ENCODE measurements at places on chromosomes 5 and 9.

DNA sequence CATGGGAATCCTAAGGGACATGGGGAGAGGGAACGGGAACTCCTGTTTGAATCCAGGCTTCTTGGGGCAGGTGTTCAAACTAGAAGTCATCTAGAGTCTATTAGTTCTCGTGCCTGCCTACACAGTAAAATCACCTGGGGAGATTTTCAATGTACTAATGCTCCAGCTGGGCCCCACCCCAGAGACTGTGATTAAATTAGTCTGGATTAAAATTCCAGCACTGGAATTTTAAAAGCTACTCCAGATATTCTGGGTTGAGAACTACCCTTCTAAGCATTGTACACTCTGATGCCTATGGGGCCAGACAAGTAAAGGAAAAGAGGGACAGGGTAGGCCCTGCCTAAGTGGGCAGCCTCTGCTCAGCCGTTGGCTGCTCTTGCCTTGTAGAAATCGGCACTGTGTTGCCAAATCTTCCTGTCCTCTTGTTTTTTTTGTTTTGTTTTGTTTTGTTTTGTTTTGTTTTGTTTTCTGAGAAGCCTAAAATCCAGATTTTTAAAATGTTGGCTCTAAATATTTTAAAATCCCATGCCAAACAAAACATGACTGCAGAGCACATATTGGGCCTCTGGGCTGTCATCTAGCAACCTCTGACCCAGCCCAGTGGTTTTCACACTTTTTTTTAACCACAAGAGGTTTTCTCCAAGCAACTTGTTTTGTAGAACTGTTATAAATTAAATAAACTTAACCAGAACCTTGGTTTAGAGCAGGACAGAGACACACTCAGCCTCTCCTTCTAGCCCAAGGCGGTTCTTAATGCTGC is 29.0 kb downstream of the ADRB2 start:
- DNase-seq, result no peak

DNA sequence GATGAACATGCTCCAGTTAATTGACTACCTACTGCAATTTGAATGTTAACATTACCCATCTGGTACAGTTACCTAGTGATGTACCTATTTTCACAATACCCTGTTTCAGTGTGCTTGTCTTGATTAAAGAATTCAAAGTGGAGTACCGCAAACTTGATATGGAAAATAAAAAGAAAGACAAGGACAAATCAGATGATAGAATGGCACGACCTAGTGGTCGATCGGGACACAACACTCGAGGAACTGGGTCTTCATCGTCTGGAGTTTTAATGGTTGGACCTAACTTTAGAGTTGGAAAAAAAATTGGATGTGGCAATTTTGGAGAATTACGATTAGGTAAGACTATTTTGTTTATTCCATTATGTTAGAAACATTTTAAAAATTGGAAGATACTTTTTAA is 33.5 kb downstream of the CSNK1G3 start:
- DNase-seq, result no peak

DNA sequence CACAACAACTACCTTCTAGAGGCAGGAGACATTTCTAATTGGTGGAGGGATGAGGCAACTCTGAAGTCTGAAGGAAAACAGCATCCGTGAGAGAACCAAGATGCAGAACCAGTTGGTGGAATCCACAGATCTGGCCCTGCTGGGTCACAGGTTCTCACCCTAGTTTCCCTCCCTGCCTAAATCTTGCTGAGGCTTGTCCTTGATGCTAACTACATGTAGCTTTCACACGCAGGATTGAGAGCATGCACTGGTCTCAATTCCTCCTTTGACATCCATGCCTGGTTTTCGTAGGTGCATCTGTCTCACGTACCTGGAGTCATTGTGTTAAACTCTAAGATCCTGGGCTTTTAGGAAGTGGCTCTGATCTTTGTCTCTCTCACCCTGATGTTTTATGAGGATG is 9.7 kb upstream of the F2RL1 start:
- DNase-seq, result no peak

GRCh38 chr5:158382473-158382872 is 523.5 kb upstream of the CLINT1 start:
- peak; percentile 75 for DNase-seq

DNA sequence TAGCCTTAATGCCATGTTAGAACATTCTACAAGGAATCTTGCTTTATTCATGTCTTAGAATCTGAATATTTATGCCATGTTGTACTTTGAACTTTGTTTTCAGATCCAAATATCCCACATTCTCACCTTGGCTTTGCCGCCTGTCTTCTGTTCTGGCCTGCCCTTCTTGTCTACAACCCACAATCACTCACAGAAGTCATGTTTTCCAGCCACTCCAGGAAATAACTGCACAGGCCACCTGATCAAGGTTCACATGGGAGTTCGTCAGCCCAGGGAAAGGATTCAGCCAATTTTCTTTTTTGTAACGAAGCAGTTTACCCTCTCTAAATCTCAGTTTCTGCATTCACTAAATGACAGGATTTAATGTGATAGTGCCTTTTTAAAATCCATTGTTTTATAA is 70.5 kb downstream of the JAKMIP2 start:
- no peak for DNase-seq

DNA sequence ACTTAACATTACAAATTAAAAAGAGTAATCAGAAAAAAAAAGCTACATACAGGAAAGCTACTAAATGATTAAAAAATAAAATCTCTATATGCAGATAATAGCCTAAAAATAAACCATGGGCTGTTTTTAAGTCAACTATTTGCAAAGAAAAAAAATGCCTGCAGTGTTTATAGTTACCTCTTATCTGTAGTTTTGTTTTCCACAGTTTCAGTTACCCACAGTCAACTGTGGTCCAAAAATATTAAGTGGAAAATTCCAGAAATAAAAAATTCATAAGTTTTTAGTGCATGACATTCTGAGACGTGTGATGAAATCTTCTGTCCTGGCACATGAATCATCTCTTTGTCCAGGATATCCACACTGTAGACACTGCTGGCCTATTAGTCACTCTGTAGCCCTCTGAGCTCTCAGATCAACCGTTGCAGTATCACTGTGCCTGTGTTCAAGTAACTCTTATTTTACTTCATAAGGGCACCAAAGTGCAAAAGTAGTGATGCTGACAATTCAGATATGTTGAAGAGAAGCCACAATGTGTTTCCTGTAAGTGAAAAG is 59.2 kb downstream of the PRELID2 start:
- peak; percentile 16 for DNase-seq

DNA sequence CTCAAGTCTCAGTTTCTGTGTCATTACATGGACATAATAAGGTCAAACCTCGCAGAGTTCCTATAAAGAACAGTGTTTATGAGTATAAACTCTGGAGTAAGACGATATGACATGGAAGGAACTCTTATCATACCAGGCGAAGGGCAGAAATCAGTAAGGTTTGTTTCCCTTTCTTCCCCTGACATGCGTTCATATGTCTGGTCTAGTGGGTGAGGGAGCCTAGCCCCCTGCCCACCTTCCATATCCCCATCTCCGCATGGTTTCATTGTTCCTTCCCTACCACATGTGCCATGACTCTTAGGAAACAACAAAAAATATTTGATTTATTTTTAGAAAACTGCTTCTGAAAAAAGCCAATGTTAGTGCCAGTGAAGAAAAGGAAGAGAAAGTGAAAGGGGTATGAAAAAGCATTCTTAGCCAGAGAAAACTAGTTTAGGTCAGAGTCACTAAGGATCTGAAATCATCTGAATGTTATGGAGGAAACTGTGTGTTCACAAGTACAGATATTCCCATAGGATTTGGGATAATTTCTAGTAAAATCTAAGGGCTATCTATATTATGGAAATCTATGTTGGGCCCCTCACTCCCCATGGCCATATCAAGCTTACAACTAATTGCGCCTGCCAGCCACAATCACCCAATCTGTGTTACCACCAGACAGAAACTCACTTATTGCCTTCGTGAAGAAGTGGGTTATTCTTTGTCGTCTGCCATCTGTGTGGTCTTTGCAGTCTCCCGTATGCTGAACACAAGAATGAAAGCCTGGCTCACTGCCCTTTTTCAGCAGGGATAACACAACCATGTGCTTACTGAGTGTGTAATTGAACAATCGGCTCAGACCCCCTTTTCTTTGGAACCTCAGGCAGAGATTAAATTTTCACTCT is 19.9 kb upstream of the HMHB1 start:
- DNase-seq, result no peak

GRCh38 chr5:177154003-177154643 is 20.6 kb downstream of the NSD1 start:
- no peak for DNase-seq

- no peak for DNase-seq
Observed at GRCh38 chr9:135572233-135572632, 10.7 kb downstream of the PAEP start.

DNA sequence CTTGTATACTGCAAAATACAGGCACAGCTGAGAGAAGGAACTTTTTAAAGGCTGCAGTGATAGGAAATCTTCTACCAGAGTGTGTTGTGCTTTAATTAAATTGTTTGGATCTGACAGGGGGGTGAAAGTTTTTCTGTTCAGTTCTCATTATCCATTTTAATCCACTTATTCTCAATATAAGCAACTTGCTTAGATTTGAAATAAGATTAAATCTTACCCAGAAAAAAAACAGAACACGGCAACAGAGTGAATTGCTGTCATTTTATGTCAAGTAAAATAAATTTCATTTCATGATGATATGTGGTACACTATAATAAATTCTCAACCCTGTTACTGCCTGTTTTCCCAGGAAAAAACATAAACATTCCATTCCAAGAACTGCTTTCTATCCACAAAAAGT is 37.1 kb upstream of the CAMK4 start:
- no peak for DNase-seq
